ENCODE measurements at places on chromosomes 16 and 17.

DNA sequence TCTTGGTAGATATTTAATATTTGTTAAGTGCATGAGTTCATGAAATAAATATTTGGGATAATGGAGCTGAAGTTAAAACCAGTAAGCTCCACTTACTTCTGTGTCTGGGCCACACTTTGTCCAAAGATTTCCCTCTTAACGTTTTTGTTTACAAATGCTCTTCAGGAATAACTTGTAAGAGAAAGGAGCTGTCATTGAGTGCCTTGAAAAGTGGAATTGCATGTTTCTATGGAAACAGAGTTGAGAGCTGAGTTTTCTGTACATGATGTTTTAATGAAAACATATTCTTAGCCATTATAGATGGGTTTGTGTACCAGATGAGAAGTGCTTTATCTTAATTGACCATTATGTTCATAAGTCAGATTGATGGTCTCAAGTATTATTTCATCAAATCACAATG is 1045.4 kb upstream of the EEF2KMT start:
- no peak overlapping the region for H3K27ac ChIP-seq
- H3K36me3 ChIP-seq = no peaks in the 10 kb centered on the region
- H3K27me3 ChIP-seq = no peaks in the 10 kb centered on the region
- DNase-seq = no peak
- H3K4me3 ChIP-seq = no peak overlapping the region

- no peaks in the 10 kb centered on the region for H3K4me1 ChIP-seq
- H3K36me3 ChIP-seq = no peaks in the 10 kb centered on the region
- no peak for DNase-seq
- no peaks in the 10 kb centered on the region for H3K27me3 ChIP-seq
- no peak overlapping the region for H3K27ac ChIP-seq
- no peak overlapping the region for H3K4me3 ChIP-seq
Observed at GRCh38 chr16:83302853-83303252, 504.9 kb upstream of the HSBP1 start.

DNA sequence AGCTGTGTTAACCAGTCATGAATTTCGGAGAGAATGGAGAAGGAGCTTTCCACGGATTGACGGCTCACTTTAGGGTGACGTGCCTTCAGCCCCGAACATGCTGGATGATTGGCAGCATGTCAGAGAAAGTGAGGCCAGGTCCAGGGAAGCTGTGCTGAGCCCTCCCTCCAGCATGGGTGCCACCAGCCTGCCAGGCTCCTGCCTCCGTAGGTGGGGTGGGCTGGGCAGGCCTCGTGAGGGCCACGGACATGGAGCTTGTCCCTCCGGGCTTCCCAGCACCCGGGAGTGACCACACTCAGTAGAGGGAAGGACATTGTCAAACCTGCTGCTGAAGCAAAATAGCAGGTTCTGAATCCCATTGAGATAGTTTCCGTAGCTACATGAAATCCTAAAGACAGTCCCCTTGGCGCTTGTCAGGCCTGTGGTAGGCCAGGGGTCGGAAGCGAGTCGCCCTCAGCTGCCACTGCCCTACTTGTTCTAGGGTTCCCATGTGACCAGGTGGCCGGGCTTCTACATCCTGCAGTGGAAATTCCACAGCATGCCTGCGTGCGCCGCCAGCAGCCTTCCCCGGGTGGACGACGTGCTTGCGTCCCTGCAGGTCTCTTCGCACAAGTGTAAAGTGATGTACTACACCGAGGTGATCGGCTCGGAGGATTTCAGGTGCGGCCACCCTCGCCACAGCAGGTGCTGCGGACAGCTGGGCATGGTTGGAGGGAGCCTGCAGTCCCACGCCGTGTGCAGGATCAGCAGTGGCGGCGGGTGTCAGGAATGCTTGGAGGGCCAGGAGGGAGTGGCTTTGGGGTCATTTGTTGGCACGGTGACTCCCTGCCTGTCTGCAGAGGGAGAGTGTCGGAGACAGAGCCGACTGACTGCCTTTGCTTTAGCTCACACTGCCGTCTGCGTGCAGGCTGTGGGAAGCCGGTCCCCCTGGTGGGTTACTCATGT is 72.3 kb downstream of the SEC14L1 start:
- no peak for DNase-seq
- H3K36me3 ChIP-seq = peaks cover 95% of the 10 kb centered on the region
- H3K4me1 ChIP-seq = peaks cover 5% of the 10 kb centered on the region
- no peak overlapping the region for H3K4me3 ChIP-seq
- no peak overlapping the region for H3K27ac ChIP-seq
- H3K27me3 ChIP-seq = no peaks in the 10 kb centered on the region

GRCh38 chr16:67191411-67191994 is 452 bp upstream of the E2F4 start:
- H3K36me3 ChIP-seq = peaks cover 30% of the 10 kb centered on the region
- no peak for DNase-seq
- no peak overlapping the region for H3K27ac ChIP-seq

DNA sequence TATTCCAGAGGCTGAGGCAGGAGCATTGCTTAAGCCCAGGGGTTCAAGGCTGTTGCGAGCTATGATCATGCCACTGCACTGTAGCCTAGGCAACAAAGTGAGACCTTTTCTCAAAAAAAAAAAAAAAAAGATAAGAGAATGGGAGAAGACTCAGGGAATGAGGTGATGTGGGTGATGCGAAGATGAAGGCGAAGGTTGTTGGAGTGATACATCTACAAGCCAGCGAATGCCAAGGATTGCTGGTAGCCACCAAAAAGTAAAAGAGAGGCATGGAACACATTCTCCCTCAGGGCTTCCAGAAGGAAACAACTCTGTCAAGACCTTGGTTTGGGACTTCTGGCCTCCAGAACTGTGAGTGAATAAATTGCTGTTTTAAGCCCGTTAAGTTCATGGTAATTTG is 26.0 kb upstream of the CNEP1R1 start:
- H3K27me3 ChIP-seq = peaks cover 1% of the 10 kb centered on the region
- DNase-seq = no peak
- no peaks in the 10 kb centered on the region for H3K36me3 ChIP-seq
- no peak overlapping the region for H3K4me3 ChIP-seq
- H3K4me1 ChIP-seq = no peaks in the 10 kb centered on the region

- H3K27ac ChIP-seq = no peak within 1 kb of the TSS
- H3K27me3 ChIP-seq = peaks cover 3% of the 10 kb centered on the region
- H3K36me3 ChIP-seq = no peaks in the 10 kb centered on the region
- DNase-seq = no peak
- H3K4me1 ChIP-seq = no peaks in the 10 kb centered on the region
Observed at GRCh38 chr17:2796164-2797125, at the start of gene RAP1GAP2. Gene RAP1GAP2 (plus strand): TSS chr17:2796438. CDS start chr17:2796528, 90 bp downstream.

GRCh38 chr17:82097184-82097918 is 685 bp downstream of the FASN start:
- no peak for DNase-seq
- peaks cover 47% of the 10 kb centered on the region for H3K36me3 ChIP-seq
- peak overlapping the region; percentile 97 for H3K4me3 ChIP-seq
- H3K27me3 ChIP-seq = no peaks in the 10 kb centered on the region
- peak overlapping the region; percentile 67 for H3K27ac ChIP-seq
- peaks cover 41% of the 10 kb centered on the region for H3K4me1 ChIP-seq

DNA sequence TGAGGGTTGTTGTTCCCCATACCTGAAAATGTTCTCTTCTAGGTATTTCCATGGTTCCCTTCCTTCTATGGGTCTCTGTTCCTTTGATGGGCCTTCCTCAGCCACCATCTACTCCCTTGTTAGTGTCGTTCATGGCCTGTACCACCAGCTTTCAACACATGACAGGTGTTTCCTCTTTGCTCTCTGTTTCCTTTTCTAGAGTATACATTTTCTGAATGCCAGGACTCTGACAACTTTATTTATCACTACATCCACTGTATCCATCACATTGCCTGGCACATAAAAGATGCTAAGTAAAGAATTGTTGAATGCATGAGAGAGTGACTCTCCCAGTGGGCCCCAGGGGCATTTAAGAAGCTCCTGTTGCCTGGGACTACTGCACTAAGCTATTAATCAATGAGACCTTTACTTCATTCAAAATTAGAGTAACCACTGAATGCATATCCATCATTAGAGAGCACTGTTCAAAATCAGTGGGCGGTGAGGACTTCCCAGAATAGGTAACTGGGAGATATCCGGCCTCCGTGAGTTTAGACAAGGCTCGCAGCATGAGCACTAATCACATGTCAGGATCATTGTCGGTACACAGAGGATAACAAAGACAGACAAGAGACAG is 255.0 kb downstream of the CBLN1 start:
- H3K4me1 ChIP-seq = peaks cover 2% of the 10 kb centered on the region
- H3K27me3 ChIP-seq = no peaks in the 10 kb centered on the region
- no peak overlapping the region for H3K27ac ChIP-seq
- no peak for DNase-seq
- H3K4me3 ChIP-seq = no peak overlapping the region
- no peaks in the 10 kb centered on the region for H3K36me3 ChIP-seq

GRCh38 chr17:47776330-47777197 is 43.5 kb downstream of the TBX21 start:
- no peak for DNase-seq
- H3K4me1 ChIP-seq = no peaks in the 10 kb centered on the region
- no peak overlapping the region for H3K27ac ChIP-seq
- H3K27me3 ChIP-seq = no peaks in the 10 kb centered on the region
- H3K4me3 ChIP-seq = no peak overlapping the region

DNA sequence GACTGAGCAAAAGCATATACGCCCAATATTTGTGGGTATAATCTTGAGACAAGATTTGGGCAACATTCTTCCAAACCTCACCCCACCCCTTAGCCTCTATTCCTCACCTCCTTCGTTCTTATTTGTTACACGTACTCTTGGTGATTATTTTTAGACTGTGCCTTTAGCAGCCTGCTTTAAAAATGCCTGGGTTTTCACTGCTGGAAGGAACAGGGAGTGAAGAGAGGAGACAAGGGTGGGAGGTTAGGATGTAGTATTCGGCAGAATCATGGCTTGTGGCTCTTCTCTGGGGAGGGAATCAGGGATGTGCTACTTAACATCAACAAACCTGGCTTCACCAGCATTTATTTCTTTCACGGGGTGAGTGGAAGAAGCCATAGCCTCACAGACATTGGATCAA is 11.6 kb downstream of the ALKBH5 start:
- no peaks in the 10 kb centered on the region for H3K27me3 ChIP-seq
- H3K36me3 ChIP-seq = peaks cover 90% of the 10 kb centered on the region
- H3K4me1 ChIP-seq = no peaks in the 10 kb centered on the region

DNA sequence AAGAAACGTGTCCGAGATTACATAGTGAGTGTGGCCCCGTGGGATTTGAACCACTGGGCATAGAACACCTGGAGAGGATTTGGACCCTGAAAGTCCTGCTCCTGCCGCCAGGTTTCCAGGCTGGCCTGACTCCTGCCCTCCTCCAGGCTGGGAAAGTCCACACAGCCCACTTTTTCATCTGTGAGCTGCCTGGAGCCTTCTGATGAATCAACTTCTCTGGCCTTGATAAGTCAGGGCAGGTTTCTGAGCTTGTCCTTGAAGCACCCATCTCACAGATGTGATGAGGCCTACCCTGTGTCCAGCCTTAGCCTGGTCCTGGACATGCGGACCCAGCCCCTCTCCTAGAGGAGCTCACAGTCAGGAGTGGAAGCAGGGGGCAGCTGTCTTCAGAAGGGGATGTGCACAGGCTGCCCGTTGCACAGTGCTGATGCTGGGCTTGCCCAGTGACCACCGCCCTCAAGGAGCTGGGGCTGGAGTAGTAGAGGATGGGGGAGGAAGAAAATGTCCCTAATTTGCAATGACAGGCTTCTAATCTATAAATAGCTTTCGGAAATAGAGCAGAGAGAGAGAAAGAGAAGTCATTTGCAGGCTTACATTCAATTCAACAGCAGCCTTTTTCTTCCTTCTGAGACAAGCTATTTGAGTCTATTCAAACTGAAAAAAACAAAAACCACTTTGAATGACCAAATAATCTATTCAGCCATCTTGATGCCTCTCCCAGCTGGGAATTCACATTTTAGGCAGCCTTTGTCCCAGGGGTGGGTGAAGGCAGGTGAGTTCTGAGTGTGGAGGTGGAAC is 73.5 kb upstream of the DNAJA2 start:
- peaks cover 12% of the 10 kb centered on the region for H3K27me3 ChIP-seq
- no peak for DNase-seq
- peaks cover 10% of the 10 kb centered on the region for H3K4me1 ChIP-seq

GRCh38 chr16:77049577-77049976 is 141.4 kb upstream of the MON1B start:
- no peak for DNase-seq
- H3K36me3 ChIP-seq = no peaks in the 10 kb centered on the region
- no peak overlapping the region for H3K4me3 ChIP-seq
- H3K4me1 ChIP-seq = no peaks in the 10 kb centered on the region
- no peaks in the 10 kb centered on the region for H3K27me3 ChIP-seq

- H3K4me3 ChIP-seq = no peak overlapping the region
- H3K36me3 ChIP-seq = no peaks in the 10 kb centered on the region
- no peaks in the 10 kb centered on the region for H3K4me1 ChIP-seq
- H3K27ac ChIP-seq = no peak overlapping the region
- DNase-seq = no peak
Observed at GRCh38 chr16:68459457-68459856, 11.1 kb upstream of the SMPD3 start.

- no peak overlapping the region for H3K4me3 ChIP-seq
- no peaks in the 10 kb centered on the region for H3K36me3 ChIP-seq
- H3K27me3 ChIP-seq = no peaks in the 10 kb centered on the region
- H3K27ac ChIP-seq = no peak overlapping the region
Observed at GRCh38 chr16:24689128-24689527, 40.3 kb upstream of the TNRC6A start.

DNA sequence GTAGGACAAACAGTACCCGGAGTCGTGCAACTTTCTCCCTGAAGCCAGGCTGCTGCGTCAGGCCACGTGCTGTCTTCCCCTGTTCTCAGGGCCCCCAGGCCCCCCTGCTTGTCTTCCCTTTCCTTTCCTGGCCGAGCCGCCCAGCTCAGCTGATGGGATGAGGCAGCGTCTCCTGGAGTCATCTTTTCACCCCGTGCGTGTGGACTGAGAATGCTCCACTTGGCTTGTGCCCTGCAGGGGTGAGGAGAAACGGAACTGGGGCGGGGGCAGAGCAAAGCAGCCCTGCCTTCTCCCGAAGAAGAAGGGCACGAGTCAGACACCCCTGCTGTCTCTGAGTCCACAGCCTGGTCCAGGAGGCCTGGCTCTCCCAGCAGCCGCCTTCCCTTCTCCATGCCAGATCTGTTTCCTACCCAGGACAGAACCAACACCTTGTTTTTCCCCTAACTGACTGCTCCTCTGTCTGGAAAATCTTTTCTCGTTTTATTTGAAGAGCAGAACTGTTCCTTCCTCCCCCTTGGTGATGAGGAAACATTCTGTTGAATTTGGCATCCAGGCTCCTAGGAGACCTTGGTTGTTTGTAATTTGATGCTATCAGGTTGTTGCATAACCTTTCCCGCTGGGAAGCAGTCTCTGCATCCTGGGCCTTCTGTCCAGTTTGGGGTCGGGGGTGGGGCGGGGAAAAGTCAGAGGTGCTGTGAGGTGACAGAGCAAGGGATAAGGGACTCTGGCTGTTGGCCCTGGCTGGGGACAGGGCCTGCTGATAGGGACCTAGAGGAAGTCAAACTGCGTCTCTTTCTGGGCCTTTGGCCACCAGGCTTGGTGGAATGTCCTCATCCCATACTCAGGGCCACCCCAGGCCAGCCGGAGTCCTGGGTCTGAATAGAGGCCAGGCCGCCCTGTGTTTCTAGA is 78.8 kb downstream of the WIPI1 start:
- no peak for DNase-seq
- H3K27me3 ChIP-seq = no peaks in the 10 kb centered on the region
- peaks cover 23% of the 10 kb centered on the region for H3K4me1 ChIP-seq
- peak overlapping the region; percentile 13 for H3K27ac ChIP-seq
- no peak overlapping the region for H3K4me3 ChIP-seq

All from neuronal stem cell (in vitro differentiated cells).